ENCODE measurements at places on chromosomes 1 and 21. TPM values are rescaled to one million over a fixed set of nuclear protein-coding genes. Genes with fewer than 3 reads are reported as not detected.

S100A7 gene
- not detected for total RNA-seq

SPRR3 gene
- not detected for total RNA-seq

FNBP1L gene
- 6.8 TPM for total RNA-seq

SLAMF8 gene
- not detected for total RNA-seq

FMO2 gene
- under 0.01 TPM for total RNA-seq

DNALI1 gene
- total RNA-seq = 6.3 TPM

RLF gene
- 15.1 TPM for total RNA-seq

CRABP2 gene
- total RNA-seq = 1.7 TPM

PPIAL4G gene
- total RNA-seq = not detected

CR1 gene
- under 0.01 TPM for total RNA-seq

PRDM16 gene
- 1.3 TPM for total RNA-seq

TDRD5 gene
- total RNA-seq = not detected

CAPN2 gene
- 550 TPM for total RNA-seq

GSTM1 gene
- total RNA-seq = not detected

CD48 gene
- total RNA-seq = not detected

FNDC5 gene
- total RNA-seq = 0.22 TPM

GSTM5 gene
- 0.43 TPM for total RNA-seq

PRRC2C gene
- 73.2 TPM for total RNA-seq

SUSD4 gene
- not detected for total RNA-seq

BTBD8 gene
- total RNA-seq = 2.4 TPM

CDA gene
- 2.0 TPM for total RNA-seq

RBM11 gene
- not detected for total RNA-seq

SYCP1 gene
- not detected for total RNA-seq

WDR3 gene
- total RNA-seq = 29.2 TPM

RO60 gene
- 127 TPM for total RNA-seq

SYT2 gene
- not detected for total RNA-seq

FCRLA gene
- total RNA-seq = 0.22 TPM

NBPF15 gene
- 38.4 TPM for total RNA-seq

SIM2 gene
- 0.44 TPM for total RNA-seq

FMO1 gene
- total RNA-seq = not detected

AMY1B gene
- not detected for total RNA-seq

TTC39A gene
- 0.66 TPM for total RNA-seq

LYST gene
- total RNA-seq = 19.0 TPM

UQCRH gene
- 593 TPM for total RNA-seq

HSF2BP gene
- 4.4 TPM for total RNA-seq

WNT2B gene
- total RNA-seq = 1.5 TPM

TSPAN1 gene
- total RNA-seq = 0.86 TPM

MANEAL gene
- total RNA-seq = 0.57 TPM

PCP4 gene
- total RNA-seq = not detected

ADORA1 gene
- 5.0 TPM for total RNA-seq

CLCA1 gene
- total RNA-seq = 0.22 TPM

GUCA2B gene
- not detected for total RNA-seq

NPHS2 gene
- not detected for total RNA-seq

PDE9A gene
- total RNA-seq = 1.7 TPM

CRYBG2 gene
- total RNA-seq = under 0.01 TPM

KRTAP12-4 gene
- not detected for total RNA-seq

TDRD10 gene
- total RNA-seq = not detected

GBP7 gene
- not detected for total RNA-seq

GSTM2 gene
- total RNA-seq = 7.6 TPM

S100A5 gene
- total RNA-seq = 1.1 TPM

CADM3 gene
- not detected for total RNA-seq

HEYL gene
- 0.57 TPM for total RNA-seq

Data from placental pericyte (primary cell).